Fibroblast of lung (primary cell): ENCODE measurements at places on chromosomes 5 and 9. TPM values are rescaled to one million over a fixed set of nuclear protein-coding genes. Genes with fewer than 3 reads are reported as not detected.

The OR1Q1 gene
- total RNA-seq = not detected in 2 replicates

The SLC34A3 gene
- total RNA-seq = not detected in 2 replicates

The STPG3 gene
- not detected in 2 replicates for total RNA-seq

The GPR151 gene
- total RNA-seq = not detected in 2 replicates

The DPM2 gene
- 8.5 and 11.7 TPM in 2 replicates for total RNA-seq

The AJM1 gene
- total RNA-seq = 1.7 and 1.8 TPM in 2 replicates

The DNM1 gene
- 11.8 and 30.4 TPM in 2 replicates for total RNA-seq

The NEUROG1 gene
- total RNA-seq = not detected in 2 replicates

The SLC38A9 gene
- 46.2 and 49.7 TPM in 2 replicates for total RNA-seq

The UGT3A1 gene
- total RNA-seq = not detected in 2 replicates

The SPINK1 gene
- total RNA-seq = not detected in 2 replicates

The LECT2 gene
- not detected in 2 replicates for total RNA-seq

The MYORG gene
- total RNA-seq = 0.26 and 0.83 TPM in 2 replicates

The KIF2A gene
- 50.1 and 59.3 TPM in 2 replicates for total RNA-seq

The FOXD4L6 gene
- total RNA-seq = not detected in 2 replicates

The PCDHGA4 gene
- total RNA-seq = 2.8 and 7.6 TPM in 2 replicates

The RAB24 gene
- 22.1 and 25.9 TPM in 2 replicates for total RNA-seq

The MATR3 gene
- total RNA-seq = 183 and 275 TPM in 2 replicates

The ZNF658 gene
- total RNA-seq = 6.4 and 6.9 TPM in 2 replicates

The DAP gene
- total RNA-seq = 24.7 and 56.6 TPM in 2 replicates

The PKD2L2 gene
- 0.26 TPM in 1 of 2 replicates, not detected in the other for total RNA-seq

The NDUFS4 gene
- 95.0 and 147 TPM in 2 replicates for total RNA-seq

The ADAMTSL1 gene
- total RNA-seq = 11.6 and 27.9 TPM in 2 replicates

The FOXD4L4 gene
- 0.26 TPM in 1 of 2 replicates, not detected in the other for total RNA-seq

The PCDHGC3 gene
- total RNA-seq = 59.0 and 63.4 TPM in 2 replicates

The GABRA1 gene
- not detected in 2 replicates for total RNA-seq

The SLC6A19 gene
- total RNA-seq = not detected in 2 replicates

The MZB1 gene
- total RNA-seq = 0.17 TPM in 1 of 2 replicates, not detected in the other

The PLAC8L1 gene
- not detected in 2 replicates for total RNA-seq

The PCDHGC5 gene
- total RNA-seq = 1.3 and 2.6 TPM in 2 replicates

The TAF11L7 gene
- not detected in 2 replicates for total RNA-seq

The CCDC187 gene
- not detected in 2 replicates for total RNA-seq

The WNK2 gene
- total RNA-seq = under 0.01 TPM in 1 of 2 replicates, not detected in the other

The TMC1 gene
- 0.33 TPM in 1 of 2 replicates, not detected in the other for total RNA-seq

The NFIL3 gene
- total RNA-seq = 62.3 and 70.1 TPM in 2 replicates

The GRAMD2B gene
- 12.1 and 21.3 TPM in 2 replicates for total RNA-seq

The CMYA5 gene
- total RNA-seq = 4.1 and 7.8 TPM in 2 replicates

The CDKN2B gene
- 29.0 and 44.9 TPM in 2 replicates for total RNA-seq

The FAM221B gene
- total RNA-seq = not detected in 2 replicates

The C9orf153 gene
- 0.17 and 0.51 TPM in 2 replicates for total RNA-seq

The IGFBPL1 gene
- total RNA-seq = not detected in 2 replicates

The RANBP3L gene
- under 0.01 TPM in 1 of 2 replicates, not detected in the other for total RNA-seq

The SPATA31D4 gene
- not detected in 2 replicates for total RNA-seq

The PTGES gene
- total RNA-seq = 9.6 and 16.7 TPM in 2 replicates

The PTPRD gene
- total RNA-seq = 3.3 and 4.8 TPM in 2 replicates

The MPDZ gene
- 59.1 and 66.9 TPM in 2 replicates for total RNA-seq

The KLHL3 gene
- 1.5 and 2.3 TPM in 2 replicates for total RNA-seq

The ZNF354C gene
- total RNA-seq = 11.8 and 12.4 TPM in 2 replicates

The LCP2 gene
- total RNA-seq = under 0.01 TPM in 1 of 2 replicates, not detected in the other

The JAKMIP2 gene
- 0.51 and 1.3 TPM in 2 replicates for total RNA-seq

The TAS2R1 gene
- not detected in 2 replicates for total RNA-seq

The SOWAHA gene
- total RNA-seq = 0.17 and 0.26 TPM in 2 replicates

The ANKRD34B gene
- not detected in 2 replicates for total RNA-seq

The IL7R gene
- total RNA-seq = 10.3 and 67.9 TPM in 2 replicates
